ENCODE measurements at places on chromosomes 16 and 17.

- DNase-seq, result no peak
Observed at GRCh38 chr17:68832109-68832802, 122.9 kb downstream of the ABCA8 start.

GRCh38 chr17:50101346-50102163, 6.4 kb downstream of the PDK2 start:
- no peak for DNase-seq

GRCh38 chr16:58196898-58197313, 1.0 kb downstream of the CSNK2A2 start:
- DNase-seq, result no peak

GRCh38 chr16:8818504-8819270, 21.0 kb downstream of the PMM2 start:
- DNase-seq, result no peak

DNA sequence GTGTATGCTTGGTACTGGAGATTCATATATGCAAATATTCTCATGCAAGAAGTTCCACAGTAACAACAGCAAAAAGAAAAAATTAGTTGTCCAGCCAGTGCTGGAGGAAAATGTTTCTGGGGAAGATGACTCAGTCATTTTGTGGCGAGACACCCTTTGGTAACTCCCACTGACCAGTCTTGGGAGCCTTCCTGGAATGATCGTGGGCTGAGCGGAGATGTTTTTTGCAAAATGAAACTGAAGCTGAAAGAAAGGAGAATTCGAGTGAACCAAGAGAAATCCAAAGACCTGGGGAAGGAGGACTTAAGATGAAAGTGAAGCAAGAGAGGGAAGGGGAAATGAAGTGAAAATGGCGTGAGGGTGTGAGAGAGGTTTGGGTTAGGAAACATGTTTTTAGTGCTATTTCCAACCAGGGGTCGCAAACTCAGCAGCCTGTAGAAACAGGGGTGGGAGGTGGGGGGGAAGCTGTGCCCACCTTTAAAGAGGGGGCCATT, 5.2 kb downstream of the ITPRIPL2 start:
- DNase-seq, result no peak

- no peak for DNase-seq
Observed at GRCh38 chr16:84829168-84829965, 9.6 kb downstream of the CRISPLD2 start.

DNA sequence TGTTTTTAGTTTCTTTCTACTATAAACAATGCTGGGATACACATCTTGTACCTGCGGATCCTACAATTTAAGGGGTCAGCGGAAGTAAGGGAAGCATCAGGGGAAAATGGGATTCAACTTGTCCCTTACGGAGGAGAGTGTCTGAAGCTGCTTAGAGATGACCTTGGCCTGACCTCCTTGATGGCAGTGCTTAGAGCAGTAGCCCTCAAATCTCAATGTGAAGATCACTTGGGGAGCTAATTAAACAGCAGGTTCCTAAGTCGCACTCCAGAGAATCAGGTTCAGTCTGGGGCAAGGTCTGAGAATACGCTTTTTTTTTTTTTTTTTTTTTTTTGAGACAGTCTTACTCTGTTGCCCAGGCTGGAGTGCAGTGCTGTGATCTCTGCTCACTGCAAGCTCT, 9.6 kb upstream of the METTL16 start:
- no peak for DNase-seq

DNA sequence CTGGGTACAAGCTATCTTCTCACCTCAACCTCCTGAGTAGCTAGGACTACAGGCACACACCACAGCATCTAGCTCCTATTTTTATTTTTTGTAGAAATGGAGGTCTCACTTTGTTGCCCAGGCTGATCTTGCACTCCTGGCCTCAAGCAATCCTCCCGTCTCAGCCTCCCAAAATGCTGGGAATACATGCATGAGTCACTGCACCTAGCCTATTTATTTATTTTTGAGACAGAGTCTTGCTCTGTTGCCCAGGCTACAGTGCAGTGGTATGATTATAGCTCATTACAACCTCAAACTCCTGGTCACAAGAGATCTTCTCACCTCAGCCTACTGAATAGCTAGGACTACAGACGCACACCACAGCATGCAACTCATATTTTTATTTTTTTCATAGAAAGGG, 40.1 kb upstream of the RGS9 start:
- no peak for DNase-seq

- peak; percentile 94 for DNase-seq
Observed at GRCh38 chr16:4766875-4767628, at the start of gene ZNF500. Gene ZNF500, minus strand, starts transcription at chr16:4767162. Its CDS starts 1,184 bp downstream, at chr16:4765978.

- no peak for DNase-seq
Observed at GRCh38 chr17:58809564-58809936, 53.9 kb downstream of the PPM1E start.

DNA sequence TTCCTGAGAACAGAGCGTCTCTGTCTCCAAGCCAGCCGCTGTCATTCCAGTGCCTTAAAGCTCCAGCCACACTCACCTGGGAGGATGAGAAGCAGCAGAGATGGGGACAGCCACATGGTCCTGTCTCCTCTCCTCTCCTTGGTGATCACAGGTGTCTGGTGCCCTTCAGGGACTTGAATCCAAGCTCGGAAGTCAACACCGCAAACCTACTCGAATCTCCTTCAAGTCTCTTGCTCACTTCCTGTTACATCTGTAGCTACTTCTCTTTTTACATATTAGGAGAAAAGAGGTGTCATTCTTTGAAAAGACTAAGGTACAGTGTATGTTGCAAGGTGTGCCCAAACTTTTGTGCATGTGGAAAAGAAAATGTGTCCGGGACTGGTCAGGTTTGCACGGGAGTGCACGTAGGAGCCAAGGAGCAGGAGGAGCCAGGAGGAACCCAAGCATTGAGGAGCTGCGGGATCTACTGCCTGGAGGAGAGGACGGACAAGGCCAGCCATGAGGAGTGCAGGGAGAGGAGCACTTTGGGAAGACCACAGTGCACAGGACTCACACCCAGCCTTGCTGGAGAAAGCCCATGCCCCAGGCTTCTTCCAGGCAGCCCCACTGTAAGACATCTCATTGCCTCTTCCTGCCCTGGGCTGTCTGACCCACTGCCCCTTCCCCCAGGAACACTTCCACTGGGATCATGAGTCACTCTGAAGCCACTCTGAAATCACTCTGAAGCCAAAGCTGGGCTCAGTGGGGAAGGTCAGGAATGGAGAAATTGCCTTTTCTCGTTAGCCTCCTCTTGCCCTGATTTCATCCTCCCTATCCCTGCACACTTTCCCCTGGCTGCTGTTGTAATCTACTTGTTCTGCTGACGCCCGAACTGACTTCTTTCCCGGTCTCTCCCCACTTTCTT, at the start of gene CD300LD:
TSS of gene CD300LD (minus strand) at position 197 of the 904 bp plus-strand sequence. CDS start at position 116, 81 bp downstream.
- DNase-seq, result no peak

- DNase-seq, result peak; percentile 32
Observed at GRCh38 chr17:78759203-78759968, 22.7 kb downstream of the CYTH1 start.

DNA sequence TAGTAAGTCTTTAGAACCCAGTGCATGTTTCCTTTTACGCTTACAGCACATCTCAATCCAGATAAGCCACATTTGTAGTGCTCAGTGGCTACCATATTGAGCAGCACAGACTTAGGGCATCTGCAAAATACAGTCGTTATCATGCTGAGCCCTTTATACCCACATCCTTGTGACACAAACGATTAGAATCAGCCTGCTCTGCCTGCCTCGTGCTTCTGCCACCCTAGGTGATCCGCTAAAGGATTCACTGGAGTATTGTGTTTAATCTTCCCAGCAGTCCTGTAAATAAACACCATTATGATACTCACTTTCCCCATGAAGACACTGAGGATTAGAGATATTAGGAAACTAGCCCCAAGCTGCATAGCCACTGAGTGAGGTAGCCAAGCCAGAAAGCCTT, 51.3 kb upstream of the FA2H start:
- DNase-seq, result no peak

DNA sequence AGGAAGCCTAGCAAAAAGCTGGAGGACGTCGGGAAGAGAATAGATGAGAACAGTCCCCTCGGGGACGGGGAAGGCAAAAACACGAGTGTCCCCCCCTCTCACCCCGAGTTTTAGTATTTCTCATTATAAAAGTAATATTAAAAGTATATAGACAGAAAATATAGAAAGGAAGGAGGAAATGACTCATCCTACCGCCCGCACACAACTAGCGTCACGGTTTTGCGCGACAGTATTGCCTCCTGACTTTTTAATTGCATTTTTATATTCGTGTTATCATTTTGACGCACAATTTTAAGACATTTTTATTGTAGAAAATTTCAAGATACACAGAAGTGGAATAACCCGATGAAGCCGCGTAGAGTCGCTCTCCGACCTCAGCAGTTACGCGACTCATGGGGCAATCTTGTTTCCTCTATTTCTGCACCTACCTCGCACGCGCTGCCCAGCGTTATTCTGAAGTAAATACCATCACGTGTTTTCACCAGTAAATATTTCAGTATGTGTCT, 652 bp upstream of the SLC25A19 start:
- peak; percentile 49 for DNase-seq

GRCh38 chr17:43665084-43665936, 3.6 kb upstream of the MEOX1 start:
- DNase-seq, result no peak

GRCh38 chr17:12995896-12996295, 21.9 kb downstream of the ELAC2 start:
- no peak for DNase-seq

DNA sequence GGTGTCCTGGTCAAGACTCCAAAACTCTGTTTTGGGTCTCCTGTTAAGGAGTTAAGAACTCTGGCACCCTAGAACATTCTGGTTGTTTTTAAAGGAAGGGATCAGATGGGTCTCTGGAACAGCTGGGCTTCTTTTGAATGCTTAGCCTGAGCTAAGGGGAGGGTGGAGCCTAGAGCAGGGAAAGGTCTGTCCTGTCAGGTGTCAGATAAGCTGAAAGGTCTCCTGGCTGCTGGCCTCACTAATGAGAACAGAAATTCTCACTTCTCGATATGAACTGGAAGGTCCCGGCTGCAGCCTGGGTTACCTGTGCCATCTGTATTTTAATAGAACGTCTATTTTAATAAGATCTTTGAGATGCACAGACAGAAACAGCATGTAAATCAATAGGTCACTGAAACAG, 69.0 kb downstream of the RAP1GAP2 start:
- no peak for DNase-seq

DNA sequence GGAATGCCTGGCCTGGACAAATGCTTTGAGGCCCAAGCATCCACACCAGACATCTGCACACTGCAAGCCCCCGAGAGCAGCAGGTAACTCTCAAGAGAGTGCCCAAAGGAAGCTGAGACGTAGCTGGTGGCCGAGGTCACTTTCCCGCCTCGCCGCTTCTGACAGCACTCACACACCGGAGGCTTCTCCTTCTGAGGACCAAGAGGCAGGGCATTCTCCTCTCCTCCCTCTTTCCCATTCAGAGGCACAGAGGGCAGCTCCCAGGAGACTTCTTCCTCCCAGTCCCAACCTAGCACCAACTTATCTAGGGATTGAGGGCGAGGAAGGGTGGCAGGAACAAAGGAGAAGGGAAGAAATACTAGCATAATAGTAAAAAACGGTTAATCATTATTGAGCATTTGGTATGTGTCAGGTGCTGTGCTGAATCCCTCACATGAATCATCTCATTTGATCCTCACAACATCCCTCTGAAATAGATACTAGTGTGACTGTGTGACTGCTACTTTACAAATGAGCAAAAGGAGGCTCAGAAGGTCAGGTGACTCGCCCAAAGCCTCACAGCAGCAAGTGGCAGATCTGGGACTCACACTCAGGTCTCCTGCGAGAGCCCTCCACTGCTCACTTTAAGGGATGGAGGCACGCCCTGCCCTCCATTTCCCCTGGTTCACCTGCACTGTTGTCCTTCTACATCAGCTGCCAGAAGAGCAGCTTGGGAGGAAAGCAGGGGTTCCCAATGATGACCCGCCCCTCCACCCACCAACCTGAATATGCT, 41.8 kb downstream of the MYO18A start:
- no peak for DNase-seq

DNA sequence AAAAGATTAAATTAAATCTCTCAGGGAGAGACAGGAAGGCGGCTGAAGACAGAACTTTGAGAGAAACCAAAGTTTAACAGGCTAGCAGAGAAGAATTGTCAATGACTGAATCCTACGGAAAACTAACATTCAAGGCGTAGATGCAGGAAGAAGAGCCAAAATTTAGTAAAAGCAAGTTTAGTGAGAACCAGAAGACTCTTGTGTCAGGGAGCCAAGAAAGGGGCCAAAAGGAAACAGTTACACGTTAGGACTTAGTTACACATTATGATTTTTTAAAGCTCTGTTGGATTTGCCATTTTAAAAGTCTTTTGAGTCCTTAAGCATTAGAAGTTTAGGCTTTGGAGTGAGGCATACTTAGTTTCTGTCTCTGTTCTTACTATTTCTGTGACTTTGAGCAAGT, 164.6 kb downstream of the CHD9 start:
- DNase-seq, result no peak

DNA sequence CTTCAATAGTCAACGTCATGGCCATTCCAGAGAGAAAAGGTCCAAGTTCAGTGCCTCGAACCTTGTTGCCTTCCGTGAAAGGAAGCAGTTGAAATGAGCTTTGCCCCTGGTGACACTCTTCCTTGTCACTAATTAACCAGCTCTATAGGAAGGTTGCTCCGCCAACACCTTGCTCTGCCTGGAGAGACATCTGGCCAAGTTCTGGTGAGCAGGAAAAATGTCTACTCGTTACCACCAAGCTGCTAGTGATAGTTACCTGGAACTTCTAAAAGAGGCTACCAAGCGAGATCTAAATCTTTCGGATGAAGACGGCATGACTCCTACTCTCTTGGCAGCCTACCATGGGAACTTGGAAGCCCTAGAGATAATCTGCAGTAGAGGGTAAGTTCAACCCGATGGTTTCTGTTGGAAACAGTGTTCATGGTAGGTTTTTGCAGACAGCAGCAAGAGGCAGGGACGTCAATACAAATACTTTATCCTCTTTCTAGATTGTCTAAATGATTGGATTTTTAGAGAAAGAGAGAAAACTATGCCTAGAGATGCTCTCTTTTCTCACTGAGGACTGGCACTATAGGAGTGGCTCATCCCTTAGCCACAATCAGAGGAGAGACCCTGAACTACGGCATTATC, at the start of gene ANKS4B:
TSS of gene ANKS4B (plus strand) at position 179 of the 630 bp plus-strand sequence. CDS start at position 218, 39 bp downstream.
- no peak for DNase-seq

- no peak for DNase-seq
Observed at GRCh38 chr17:72747501-72747900, 345.0 kb downstream of the SLC39A11 start.

GRCh38 chr17:76640550-76641380, 2.8 kb downstream of the ST6GALNAC1 start:
- no peak for DNase-seq

GRCh38 chr16:70646260-70647241, at the start of gene IL34:
Gene IL34, plus strand, starts transcription at chr16:70646559. Its CDS starts 389 bp downstream, at chr16:70646948.
- DNase-seq, result no peak

DNA sequence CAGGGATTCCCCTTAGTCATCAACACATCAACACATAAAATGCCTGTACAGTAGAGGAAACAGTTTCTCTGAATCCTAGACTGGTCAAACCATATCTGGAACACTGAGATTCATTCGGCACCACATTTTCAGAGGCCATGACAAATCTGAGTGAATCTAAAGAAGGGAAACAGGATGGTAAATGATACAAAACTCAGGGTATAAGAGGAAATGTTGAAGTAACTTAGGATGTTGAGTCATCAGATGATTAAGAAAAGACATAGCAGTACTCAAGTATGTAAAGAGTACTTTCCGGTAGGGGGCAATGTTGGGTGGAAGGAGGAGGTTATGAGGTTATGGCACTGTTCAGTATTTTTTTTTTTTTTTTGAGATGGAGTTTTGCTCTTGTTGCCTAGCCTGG, 358.5 kb upstream of the PMFBP1 start:
- DNase-seq, result no peak

Data from stimulated activated CD8-positive, alpha-beta memory T cell treated with anti-CD3 and anti-CD28 coated beads, Interleukin-12 subunit alpha, Interleukin-12 subunit beta, amount 100 ng/mL, for 4 hours (primary cell).